ENCODE measurements at places on chromosomes 4 and X.
A peak's percentile ranks its signal among the peaks of the same experiment; 100 is the strongest.

DNA sequence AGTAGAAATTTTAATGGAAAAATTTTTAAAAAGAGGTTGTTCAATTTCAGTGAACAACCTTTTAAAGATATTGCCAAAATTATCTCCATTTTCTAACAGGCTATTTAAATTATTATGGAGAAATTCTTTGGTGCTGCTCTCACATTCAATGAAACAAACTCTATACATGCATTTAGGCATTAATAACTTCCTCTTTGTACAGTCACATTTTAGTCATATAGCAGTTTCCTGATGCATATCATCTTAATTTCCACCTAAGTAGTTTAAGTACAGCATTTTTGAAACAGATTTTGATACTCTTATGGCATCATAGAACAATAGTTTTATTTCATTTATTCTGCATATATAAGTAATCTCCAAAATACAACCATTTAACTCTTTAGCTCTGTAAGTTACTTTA is 500.1 kb downstream of the STPG2 start:
- DNase-seq, result no peak

GRCh38 chr4:165921546-165921945 is 48.5 kb downstream of the TLL1 start:
- DNase-seq, result no peak

GRCh38 chr4:108484187-108484586 is 136.2 kb upstream of the RPL34 start:
- no peak for DNase-seq

- no peak for DNase-seq
These were observed 7.0 kb upstream of the BEND4 start for GRCh38 chr4:42159271-42160001.

DNA sequence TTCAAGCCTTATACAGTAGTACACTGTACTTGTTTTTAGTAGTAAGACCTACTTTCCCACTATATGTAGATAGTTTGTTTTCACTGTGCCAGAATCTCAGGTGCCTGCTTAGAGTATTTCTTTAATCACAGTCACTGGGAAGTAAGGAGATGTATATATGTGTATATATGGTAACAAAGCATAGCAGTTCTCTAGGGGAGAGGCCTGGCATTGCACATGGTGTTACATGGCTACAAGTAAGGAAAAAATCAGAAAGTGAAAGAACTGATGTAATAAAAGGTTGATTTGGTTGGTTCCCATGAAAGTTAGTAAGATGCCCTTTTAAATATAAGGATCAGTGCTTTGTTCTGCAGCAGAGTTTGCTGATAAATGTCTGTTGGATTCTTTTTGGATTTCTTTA is 9.3 kb upstream of the DCK start:
- DNase-seq, result no peak

DNA sequence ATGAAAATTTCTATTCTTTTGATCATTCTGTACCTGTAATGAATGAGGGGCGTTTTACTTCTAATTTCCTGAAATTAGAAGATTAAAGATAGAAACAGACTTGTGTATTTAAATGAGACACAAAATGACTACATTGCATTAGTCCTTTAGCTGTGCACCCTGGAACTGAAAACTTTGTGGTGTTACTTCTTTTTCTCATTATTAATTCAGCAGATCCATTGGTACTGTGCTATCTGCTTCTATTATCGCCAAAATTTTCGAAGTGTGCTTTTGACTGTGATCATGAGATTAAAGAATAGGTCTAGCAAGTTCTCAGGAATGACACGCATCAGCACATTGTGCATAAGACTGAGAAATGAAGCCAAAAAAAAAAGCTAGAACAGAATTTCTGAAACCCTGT is 1938.9 kb upstream of the TENM3 start:
- DNase-seq, result no peak

- no peak for DNase-seq
These were observed 169.5 kb downstream of the MAML3 start for GRCh38 chr4:139984471-139984870.

DNA sequence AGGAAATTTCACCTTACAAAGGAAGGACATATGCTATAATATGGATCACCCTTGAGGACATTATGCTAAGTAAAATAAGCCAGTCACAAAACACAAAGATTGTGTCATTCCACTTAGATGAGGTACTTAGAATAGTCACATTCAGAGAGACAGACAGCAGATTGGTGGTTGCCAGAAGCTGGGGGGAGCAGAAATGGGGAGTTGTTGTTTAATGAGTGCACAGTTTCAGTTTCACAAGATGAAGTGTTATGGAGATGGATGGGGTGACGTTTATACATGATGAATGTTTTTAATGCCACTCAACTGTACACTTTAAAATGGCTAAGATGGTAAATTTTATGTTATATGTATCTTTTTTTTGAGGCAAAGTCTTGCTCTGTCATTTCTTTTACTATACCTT is 14.8 kb upstream of the SPON2 start:
- no peak for DNase-seq

GRCh38 chr4:52548818-52549570 is 110.1 kb downstream of the USP46 start:
- no peak for DNase-seq

- no peak for DNase-seq
These were observed 98.3 kb upstream of the GALNTL6 start for GRCh38 chr4:171714791-171715454.

DNA sequence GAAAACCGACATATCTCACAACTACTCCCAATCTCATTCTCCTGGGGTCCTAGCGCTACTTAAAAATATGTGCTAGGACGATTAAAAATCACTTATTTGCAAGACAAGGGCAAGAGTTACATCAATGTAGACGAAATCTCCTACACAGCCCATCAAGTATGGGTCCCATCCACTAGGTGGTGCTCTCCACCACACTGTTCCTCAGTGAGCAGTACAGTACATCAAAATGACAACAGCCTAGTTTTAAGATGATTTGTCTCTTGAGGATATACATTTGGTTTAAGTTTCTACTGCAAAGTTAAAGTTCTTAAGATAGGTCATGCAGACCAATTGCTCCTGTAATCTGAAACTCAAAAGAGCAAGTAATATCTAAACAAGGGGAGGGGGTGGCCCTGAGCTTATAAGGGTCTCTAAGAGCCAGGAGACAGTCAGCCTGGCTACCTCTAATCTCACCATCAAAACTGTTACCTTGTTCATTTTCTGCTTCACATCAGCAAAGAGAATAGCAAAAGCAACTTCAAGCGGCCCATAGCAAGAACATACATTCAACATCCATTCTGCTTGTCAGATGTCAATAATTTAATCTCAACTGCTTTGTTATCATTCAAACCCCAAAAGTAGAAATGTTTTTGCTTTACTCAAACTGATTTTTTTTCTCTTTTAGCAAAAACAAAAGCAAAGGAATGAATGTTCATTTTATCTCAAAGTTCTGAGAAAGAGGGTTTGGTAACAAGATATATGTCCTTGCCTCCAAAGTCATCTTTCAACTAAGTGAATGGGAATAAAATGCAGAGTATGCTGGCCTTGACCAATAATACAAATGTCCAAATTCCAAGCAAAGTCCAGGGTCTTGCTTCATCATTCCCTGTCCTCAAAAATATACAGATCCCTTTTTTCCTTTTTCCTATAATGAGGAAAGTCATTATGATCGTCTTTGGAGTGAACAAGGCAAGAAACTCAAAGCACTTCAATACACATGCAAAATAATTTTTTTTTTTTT is 53.1 kb downstream of the STX18 start:
- peak; percentile 44 for DNase-seq

DNA sequence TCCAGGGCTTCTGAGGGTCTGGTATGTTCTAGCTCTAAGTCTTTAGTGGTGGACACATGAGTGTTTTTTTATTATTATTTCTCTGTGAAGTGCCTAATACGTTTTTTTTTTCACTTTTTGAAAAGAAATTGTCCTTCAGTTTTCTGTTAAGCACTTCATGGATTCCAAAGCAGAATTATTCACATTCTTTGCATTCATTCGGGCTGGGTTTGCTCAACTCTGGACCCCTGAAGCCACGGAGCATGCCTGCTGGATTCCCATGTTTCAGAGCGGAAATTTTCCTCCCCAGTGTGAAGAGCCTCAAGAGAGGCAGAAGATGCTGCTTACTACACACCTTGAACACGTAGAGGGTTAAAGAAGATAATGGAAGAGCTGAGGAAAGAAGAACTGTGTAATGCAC is 107.5 kb downstream of the EGF start:
- DNase-seq, result no peak

DNA sequence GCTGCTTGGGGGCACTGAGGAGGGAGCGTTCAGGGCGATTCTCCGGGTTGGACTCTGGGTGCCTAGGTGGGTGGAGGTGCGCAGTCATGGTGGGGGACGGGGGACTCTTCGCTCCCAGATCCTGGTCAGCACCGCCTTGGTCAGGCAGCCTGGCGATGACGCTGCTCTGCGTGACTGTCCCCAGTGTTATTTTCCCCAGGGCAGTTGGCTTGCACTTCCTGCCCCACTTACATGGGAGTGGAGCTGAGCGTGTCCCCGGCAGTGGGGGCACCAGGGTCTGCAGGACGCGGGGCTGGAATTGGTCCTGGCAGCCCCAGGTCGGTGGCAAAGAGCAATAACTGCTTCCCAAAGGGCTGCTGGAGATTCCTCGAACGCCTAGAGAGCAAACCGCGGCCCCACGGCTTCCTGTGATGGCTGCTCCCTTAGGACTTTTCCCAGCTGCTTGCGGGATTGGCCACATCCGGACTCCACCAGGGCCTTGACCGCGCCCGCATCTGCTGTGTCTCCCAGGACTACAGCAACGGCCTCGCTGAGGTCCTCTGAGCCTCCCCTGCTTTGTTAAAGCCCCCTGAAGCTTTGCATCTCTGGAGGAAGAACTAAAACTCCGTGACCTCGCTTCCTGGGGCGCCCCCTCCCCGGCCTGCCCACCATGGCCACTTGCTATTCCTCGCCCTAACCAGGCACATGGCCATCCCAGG is 35.3 kb upstream of the GPR78 start:
- DNase-seq, result no peak

DNA sequence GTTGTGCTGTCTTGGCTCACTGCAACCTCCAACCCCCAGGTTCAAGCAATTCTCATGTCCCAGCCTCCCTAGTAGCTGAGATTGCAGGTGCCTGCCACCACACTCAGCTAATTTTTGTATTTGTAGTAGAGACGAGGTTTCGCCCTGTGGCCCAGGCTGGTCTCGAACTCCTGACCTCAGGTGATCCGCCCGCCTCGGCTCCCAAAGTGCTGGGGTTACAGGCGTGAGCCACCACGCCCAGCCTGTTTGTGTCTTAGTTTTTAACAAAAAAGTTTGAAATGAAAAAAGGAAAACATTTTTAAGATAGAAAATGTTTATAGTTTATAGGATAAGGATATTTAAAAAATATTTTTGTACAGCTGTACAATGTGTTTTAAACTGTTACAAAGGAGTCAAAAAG is 62.4 kb downstream of the CAPN6 start:
- no peak for DNase-seq

- DNase-seq, result no peak
These were observed 639.6 kb downstream of the SMARCA1 start for GRCh38 chrX:128883650-128884049.

DNA sequence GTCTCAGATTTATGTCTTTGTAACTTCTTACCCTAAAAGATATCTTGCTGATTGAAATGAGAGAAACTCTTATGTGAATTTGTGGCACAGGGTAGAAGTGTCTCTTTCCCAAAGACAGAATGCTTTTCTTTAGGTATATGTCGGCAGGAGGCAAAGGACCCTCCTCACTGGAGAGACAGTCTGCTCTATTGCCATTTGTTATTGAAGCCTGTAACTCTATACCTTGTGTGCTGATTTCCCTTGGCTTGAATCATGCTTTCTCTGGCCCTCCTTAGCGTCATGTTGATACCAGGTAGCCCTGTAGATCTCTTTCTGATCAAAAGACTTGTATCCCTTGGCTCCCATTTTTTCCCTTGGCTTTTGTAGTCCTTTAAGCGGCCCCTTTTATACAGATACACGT is 284.3 kb downstream of the CXXC4 start:
- DNase-seq, result no peak

DNA sequence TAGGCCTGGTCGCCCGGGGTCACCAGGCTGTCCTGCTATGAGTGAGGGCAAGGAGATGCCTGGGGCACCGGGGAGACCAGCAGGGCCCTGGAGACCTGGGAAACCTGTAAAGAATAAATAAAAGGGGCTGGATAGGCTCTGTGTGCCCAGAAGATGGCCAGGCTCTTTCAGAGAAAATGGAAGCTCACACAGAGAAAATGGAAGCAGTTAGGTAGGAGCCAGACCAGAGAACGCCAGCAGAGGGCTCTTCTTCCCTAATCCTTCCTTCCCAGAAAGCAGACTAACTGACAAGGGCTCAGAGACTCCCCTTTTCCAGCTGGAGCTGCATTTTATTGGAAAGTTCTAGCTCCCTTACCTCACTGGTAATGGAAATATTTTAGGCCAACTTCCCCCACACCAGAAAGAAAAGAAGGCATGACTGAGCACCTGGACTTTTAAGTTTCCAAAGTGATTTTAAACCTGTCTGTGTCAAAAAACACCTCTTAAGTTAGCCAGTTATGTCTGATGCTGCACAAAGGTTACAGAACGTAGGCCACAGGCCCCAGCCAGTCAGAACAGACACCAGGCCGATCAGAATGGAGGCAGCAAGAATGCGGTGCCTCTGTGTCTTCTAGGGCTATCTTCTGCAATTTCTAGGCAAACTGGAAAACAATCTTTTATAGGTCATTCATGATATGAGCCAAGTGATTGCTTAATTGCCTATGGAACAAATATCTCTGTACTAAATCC is 74.0 kb downstream of the ATG4A start:
- DNase-seq, result no peak

DNA sequence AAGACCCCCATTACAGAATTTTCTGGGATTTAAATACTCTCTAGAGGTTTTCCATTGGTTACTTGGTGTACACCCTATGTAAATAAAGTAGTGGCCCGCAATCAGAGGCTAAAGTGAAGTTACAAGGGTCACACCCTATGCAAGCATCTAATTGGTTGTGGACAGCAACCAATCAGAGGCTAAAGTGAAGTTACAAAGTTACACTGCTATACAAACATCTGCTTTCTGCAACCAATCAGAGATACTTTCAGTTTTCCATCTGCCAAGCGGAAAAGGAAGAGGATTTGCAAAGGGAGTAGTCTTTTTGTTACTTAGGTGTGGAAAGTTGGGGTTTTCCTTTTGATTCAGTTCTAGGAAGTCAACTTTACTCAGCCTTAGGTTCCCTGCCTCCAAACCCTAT is 2.0 kb upstream of the ATRX start:
- peak; percentile 0 for DNase-seq

GRCh38 chr4:146510942-146511341 is 10.8 kb downstream of the SLC10A7 start:
- no peak for DNase-seq

Measured in nucleus accumbens (tissue), 56 donors.